ENCODE measurements at places on chromosomes 3 and 15. TPM values are rescaled to one million over a fixed set of nuclear protein-coding genes. Genes with fewer than 3 reads are reported as not detected.

MELTF gene
- total RNA-seq: 4.3 TPM

OSBPL10 gene
- total RNA-seq: 11.2 TPM

TRIM71 gene
- 0.02 TPM for total RNA-seq

PLSCR5 gene
- not detected for total RNA-seq

ARHGAP11A gene
- 155 TPM for total RNA-seq

MITF gene
- total RNA-seq: 0.63 TPM

PAK6 gene
- total RNA-seq: 0.30 TPM

SUCNR1 gene
- not detected for total RNA-seq

TCF12 gene
- 61.1 TPM for total RNA-seq

DNA sequence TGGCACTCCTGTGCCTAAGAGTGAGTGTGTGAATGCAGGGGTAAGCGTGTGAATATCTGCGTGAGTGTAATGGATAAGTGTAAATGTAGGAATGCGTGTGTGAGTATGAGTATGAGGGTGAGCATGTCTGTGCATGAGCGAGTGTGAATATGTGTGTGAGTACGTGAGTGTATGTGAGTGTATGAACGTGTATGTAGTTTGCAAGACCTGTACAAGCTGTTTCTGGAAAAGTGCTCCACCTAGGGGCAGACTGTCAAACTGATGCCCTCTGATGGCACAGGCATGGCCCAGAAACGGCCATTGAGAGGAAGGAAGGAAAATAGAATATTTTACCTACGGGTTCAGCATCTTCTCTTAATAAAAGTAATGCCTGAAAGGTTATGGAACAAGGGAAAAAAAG is 24.4 kb upstream of the FRMD4B start:
- H3K27me3 ChIP-seq: peaks cover 3% of the 10 kb centered on the region
- H3K4me3 ChIP-seq: no peak overlapping the region
- peaks cover 4% of the 10 kb centered on the region for H3K4me1 ChIP-seq
- H3K27ac ChIP-seq: no peak overlapping the region
- DNase-seq: peak; percentile 82

DNA sequence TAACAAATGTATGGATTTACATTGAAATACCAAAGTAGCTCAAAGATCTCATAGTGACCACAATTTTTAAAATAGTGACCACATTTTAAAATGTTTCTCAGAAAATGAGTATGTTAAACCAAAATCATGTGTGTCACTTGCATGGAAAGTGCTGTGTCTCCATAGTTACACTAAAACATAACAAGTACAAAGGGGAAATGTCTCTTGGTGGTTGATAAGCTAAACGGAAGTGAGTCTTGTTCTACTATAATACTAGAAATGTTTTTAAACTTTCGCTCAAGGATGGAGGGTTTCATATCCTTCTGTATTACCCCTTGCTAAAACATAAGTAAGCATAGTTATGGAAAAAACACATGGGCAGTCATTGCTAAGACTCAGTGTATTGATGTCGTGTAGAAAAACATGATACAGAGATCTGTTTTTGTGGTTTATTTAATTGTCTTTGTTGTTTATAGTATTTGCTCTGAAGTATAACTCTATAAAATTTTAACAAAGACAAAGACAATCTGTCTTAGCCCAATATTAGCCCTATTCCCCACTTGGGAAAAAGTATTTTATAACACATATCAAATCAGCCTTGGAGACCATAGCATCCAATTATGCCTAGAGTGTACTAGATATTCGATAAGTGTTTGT is 27.0 kb upstream of the DENND4A start:
- H3K4me1 ChIP-seq: peaks cover 61% of the 10 kb centered on the region
- H3K27me3 ChIP-seq: no peaks in the 10 kb centered on the region
- DNase-seq: no peak
- peaks cover 1% of the 10 kb centered on the region for H3K36me3 ChIP-seq

GRCh38 chr3:64141476-64141875 is 83.8 kb downstream of the PRICKLE2 start:
- no peaks in the 10 kb centered on the region for H3K4me1 ChIP-seq
- no peak overlapping the region for H3K27ac ChIP-seq
- no peaks in the 10 kb centered on the region for H3K36me3 ChIP-seq
- H3K27me3 ChIP-seq: peaks cover 3% of the 10 kb centered on the region

DNA sequence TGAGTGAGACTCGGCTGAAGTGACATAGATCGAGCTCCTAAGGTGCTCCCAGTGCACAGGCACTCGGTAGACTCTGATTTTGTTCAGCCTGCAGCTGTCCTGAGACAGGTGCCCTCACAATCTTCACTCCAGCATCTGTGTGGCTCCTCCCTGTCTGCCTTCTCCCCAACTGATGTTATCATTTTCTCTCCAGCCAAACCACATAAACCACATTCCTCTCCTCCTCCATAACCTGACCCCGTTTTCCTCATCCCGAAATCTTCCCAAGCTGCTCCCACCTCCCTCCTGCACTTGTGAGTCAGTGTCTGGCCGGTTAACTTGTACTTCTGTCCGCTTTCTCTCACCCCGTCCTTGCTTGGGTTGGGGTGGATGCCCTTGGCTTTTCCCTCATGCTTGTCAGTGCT is 93.3 kb upstream of the HACD2 start:
- no peak for DNase-seq
- no peak overlapping the region for H3K27ac ChIP-seq
- no peak overlapping the region for H3K4me3 ChIP-seq
- no peaks in the 10 kb centered on the region for H3K36me3 ChIP-seq

GRCh38 chr3:8143186-8143585 is 358.4 kb upstream of the LMCD1 start:
- no peaks in the 10 kb centered on the region for H3K36me3 ChIP-seq
- DNase-seq: no peak
- H3K4me1 ChIP-seq: no peaks in the 10 kb centered on the region
- H3K27me3 ChIP-seq: peaks cover 11% of the 10 kb centered on the region

- H3K27ac ChIP-seq: no peak overlapping the region
- H3K4me1 ChIP-seq: no peaks in the 10 kb centered on the region
- no peaks in the 10 kb centered on the region for H3K27me3 ChIP-seq
- DNase-seq: no peak
These were observed 46.1 kb downstream of the ROPN1B start for GRCh38 chr3:126015075-126015474.

GRCh38 chr15:68815598-68815997 is 5.1 kb downstream of the ANP32A start:
- peak overlapping the region; percentile 96 for H3K4me3 ChIP-seq
- peaks cover 51% of the 10 kb centered on the region for H3K4me1 ChIP-seq
- H3K36me3 ChIP-seq: peaks cover 40% of the 10 kb centered on the region

DNA sequence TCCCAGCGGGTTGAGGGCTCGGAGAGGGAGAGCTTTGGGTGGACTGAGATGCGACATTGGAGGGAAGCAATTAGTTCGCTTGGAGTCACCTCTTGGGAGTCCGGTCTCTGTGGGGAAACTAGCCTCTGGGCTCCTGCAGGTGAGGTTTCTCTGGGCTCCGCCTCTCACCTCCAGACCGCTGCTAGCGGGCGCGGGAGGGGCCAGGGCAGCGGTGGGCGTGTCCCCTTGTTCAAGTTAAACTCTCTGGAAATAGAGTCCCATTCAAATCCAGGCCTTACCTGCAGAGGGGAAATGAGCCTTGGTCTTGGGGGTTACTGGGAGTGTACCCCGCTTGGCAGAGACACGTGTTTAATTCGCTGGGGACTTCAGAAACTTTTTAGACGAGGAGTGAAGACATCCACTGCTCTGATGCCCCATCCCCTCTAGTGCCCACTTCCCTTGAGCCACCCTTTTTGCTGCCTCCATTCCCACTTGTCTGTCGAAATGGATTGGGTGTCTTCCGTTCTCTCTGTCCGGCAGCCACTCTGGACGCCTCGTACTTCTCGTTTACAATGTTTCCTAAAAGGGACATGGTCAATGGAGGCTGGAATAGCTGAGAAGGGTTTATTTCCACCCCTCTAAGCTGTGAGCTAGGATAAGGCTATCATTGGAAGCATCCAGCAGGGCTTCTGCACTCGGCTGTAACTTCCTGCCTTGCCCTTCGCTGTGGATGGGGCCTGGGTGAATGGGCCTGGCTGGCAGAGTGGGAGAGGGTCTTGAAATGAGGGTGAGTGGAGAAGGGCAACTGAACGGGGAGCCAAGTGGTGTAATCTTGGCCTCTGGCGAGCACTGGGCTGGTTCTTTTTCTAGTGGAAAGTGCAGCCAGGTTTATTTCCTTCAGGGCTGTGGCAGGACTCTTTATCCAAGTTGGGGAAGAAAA is 1.1 kb downstream of the MITF start:
- H3K27me3 ChIP-seq: peaks cover 53% of the 10 kb centered on the region
- peak; percentile 15 for DNase-seq
- H3K36me3 ChIP-seq: no peaks in the 10 kb centered on the region
- H3K4me1 ChIP-seq: peaks cover 8% of the 10 kb centered on the region
- peak overlapping the region; percentile 52 for H3K4me3 ChIP-seq

- H3K36me3 ChIP-seq: no peaks in the 10 kb centered on the region
- peaks cover 13% of the 10 kb centered on the region for H3K27me3 ChIP-seq
- H3K27ac ChIP-seq: no peak overlapping the region
- H3K4me3 ChIP-seq: no peak overlapping the region
These were observed 75.8 kb downstream of the COL8A1 start for GRCh38 chr3:99714146-99714545.

GRCh38 chr15:33292717-33293307 is 18.0 kb upstream of the RYR3 start:
- no peaks in the 10 kb centered on the region for H3K36me3 ChIP-seq
- no peaks in the 10 kb centered on the region for H3K4me1 ChIP-seq
- no peak overlapping the region for H3K27ac ChIP-seq
- H3K27me3 ChIP-seq: no peaks in the 10 kb centered on the region
- DNase-seq: peak; percentile 77

- H3K4me1 ChIP-seq: peaks cover 44% of the 10 kb centered on the region
- H3K36me3 ChIP-seq: no peaks in the 10 kb centered on the region
- DNase-seq: peak; percentile 84
These were observed 66.1 kb downstream of the SLC30A4 start for GRCh38 chr15:45456212-45457106.

GRCh38 chr3:58047826-58048225 is 39.6 kb downstream of the FLNB start:
- no peak for DNase-seq
- H3K4me1 ChIP-seq: peaks cover 47% of the 10 kb centered on the region

GRCh38 chr15:73684581-73685455 is 635 bp downstream of the CD276 start:
- H3K27me3 ChIP-seq: peaks cover 53% of the 10 kb centered on the region
- no peak for DNase-seq
- no peaks in the 10 kb centered on the region for H3K36me3 ChIP-seq
- peak overlapping the region; percentile 51 for H3K4me3 ChIP-seq

DNA sequence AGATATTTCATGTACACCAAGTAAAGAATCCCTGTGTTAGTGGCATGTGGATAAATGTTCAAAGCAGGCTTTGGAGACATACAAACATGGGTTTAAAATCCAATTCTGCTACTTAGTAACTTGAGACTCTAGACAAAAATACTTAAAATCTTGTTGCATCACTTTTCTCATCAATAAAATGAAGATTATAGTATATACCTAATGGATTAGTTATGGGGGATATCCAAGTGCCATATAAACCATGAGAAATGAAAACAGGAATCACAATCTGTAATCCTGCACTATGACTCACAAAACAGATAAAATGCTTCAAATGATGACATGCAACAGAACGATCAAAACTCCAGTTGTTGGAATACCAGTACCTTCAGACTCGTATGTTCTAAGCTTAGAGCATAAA is 496.0 kb upstream of the RGMA start:
- no peak overlapping the region for H3K4me3 ChIP-seq
- no peaks in the 10 kb centered on the region for H3K4me1 ChIP-seq
- no peak for DNase-seq

DNA sequence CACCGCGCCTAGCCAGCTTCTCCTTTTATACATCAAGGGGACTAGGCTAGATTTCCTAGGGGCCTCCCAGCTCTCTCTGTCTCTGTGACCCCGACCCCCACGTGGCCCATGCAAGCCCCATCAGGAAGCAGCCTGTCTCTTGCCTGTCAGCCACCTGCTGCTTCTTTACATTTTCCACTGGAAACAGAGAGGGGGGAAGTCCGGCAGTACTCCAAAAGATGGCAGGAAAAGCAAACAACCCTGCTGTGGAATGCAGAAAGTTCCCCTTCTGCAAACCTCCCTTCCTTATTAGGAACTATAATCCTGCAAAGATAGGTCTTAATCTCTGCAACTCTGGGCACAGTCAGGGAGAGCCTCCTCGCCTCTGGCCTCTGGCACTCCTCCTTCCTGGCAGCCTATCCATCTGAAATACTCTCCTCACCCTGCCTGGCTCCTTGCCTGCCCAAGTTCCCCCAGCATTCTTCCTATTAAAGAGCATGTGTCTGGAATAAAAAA is 47.4 kb upstream of the HACD2 start:
- H3K27ac ChIP-seq: no peak overlapping the region
- no peaks in the 10 kb centered on the region for H3K4me1 ChIP-seq

DNA sequence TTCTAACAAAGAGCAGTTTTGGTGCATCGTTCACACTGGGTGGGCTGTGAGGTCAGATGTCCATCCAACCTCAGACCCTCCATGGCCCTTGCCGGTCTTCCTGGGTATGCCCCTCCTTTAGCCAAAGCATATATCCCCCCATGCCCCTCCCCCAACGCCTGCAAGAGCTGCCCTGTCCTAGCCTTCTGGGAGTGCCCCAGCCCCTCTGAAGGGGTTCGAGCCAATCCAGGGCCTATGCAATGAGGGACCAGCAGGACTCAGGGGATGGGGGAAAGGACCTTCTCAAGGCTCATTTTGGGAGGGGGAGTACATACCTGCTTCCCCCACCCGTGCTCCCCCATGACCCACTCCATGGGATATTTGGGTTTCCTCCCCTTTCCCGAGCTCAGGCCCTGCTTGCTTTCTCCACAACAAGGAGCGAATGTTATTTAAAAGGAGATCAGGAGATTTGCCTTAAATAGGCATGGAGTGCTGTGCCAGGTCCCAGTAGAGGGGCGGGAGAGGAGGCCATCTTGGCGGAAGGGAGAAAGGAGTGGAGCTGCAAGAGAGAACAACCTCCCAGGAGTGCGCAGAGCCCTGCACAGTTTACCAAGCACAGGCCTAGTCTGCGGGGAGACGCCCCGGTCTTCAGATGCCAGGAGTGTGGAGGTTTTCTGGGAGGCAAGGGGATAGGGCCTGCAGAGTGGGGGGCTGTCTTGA is 18.2 kb downstream of the PIF1 start:
- DNase-seq: no peak
- H3K36me3 ChIP-seq: no peaks in the 10 kb centered on the region
- no peak overlapping the region for H3K4me3 ChIP-seq
- no peak overlapping the region for H3K27ac ChIP-seq

- no peak overlapping the region for H3K27ac ChIP-seq
- H3K27me3 ChIP-seq: peaks cover 2% of the 10 kb centered on the region
- peaks cover 5% of the 10 kb centered on the region for H3K4me1 ChIP-seq
- H3K36me3 ChIP-seq: no peaks in the 10 kb centered on the region
- no peak overlapping the region for H3K4me3 ChIP-seq
- DNase-seq: no peak
These were observed 722 bp downstream of the STRA6 start for GRCh38 chr15:74201710-74202420.

Measured in activated CD4-positive, alpha-beta T cell treated with anti-CD3 and anti-CD28 coated beads for 36 hours (primary cell).